Activated T-helper 1 cell treated with anti-CD3 and anti-CD28 coated beads, Interleukin-12 subunit alpha, Interleukin-12 subunit beta, Interleukin-2, Interleukin-4 antibody, amounts not matched to agents 30 ng/mL and 10 ng/mL and 1 ng/mL, durations not matched to agents 14 hours and 24 hours and 36 hours (primary cell): ENCODE measurements at places on chromosomes 11 and 22. TPM values are rescaled to one million over a fixed set of nuclear protein-coding genes. Genes with fewer than 3 reads are reported as not detected.

The APOBEC3H gene
- 5.0 and 7.4 TPM in 2 replicates for total RNA-seq

The OR2AG2 gene
- total RNA-seq: 0.23 and 0.47 TPM in 2 replicates

The ZFPL1 gene
- 31.9 and 34.5 TPM in 2 replicates for total RNA-seq

The OR4D5 gene
- not detected in 2 replicates for total RNA-seq

The ESAM gene
- total RNA-seq: 0.52 and 0.64 TPM in 2 replicates

The GLYAT gene
- total RNA-seq: not detected in 2 replicates

The SYCE3 gene
- total RNA-seq: 0.83 TPM in 1 of 2 replicates, not detected in the other

The TOP3B gene
- 48.4 and 51.9 TPM in 2 replicates for total RNA-seq

The NTM gene
- total RNA-seq: not detected in 2 replicates

The CASP5 gene
- not detected in 2 replicates for total RNA-seq

The SGSM1 gene
- total RNA-seq: 0.13 and 0.64 TPM in 2 replicates

The ASCL2 gene
- 0.42 and 0.54 TPM in 2 replicates for total RNA-seq

The SLC1A2 gene
- not detected in 2 replicates for total RNA-seq

The GLYATL1B gene
- not detected in 2 replicates for total RNA-seq

The GRAP2 gene
- total RNA-seq: 30.5 and 31.3 TPM in 2 replicates

The HSPB2 gene
- total RNA-seq: not detected in 2 replicates

The CDCA5 gene
- 91.8 and 92.5 TPM in 2 replicates for total RNA-seq

The SCN4B gene
- 0.08 TPM in 1 of 2 replicates, not detected in the other for total RNA-seq

The TEX54 gene
- total RNA-seq: 1.2 and 1.3 TPM in 2 replicates

The CHRDL2 gene
- total RNA-seq: not detected in 2 replicates

The GLYATL1 gene
- not detected in 2 replicates for total RNA-seq

The RASSF10 gene
- total RNA-seq: not detected in 2 replicates

The OR4A5 gene
- not detected in 2 replicates for total RNA-seq

The WBP2NL gene
- 1.5 and 2.3 TPM in 2 replicates for total RNA-seq

The MISFA gene
- 5.1 and 7.1 TPM in 2 replicates for total RNA-seq

The FGF3 gene
- total RNA-seq: not detected in 2 replicates

The METTL15 gene
- 17.1 and 18.0 TPM in 2 replicates for total RNA-seq

The DRD4 gene
- 0.34 and 0.47 TPM in 2 replicates for total RNA-seq

The LDHAL6A gene
- total RNA-seq: not detected in 2 replicates

The DGCR6 gene
- total RNA-seq: 0.71 and 1.1 TPM in 2 replicates

The PRRG4 gene
- 0.83 and 0.91 TPM in 2 replicates for total RNA-seq

The SCGB1D2 gene
- total RNA-seq: not detected in 2 replicates

The DLG2 gene
- 1.2 and 2.1 TPM in 2 replicates for total RNA-seq

The SCGB1C1 gene
- not detected in 2 replicates for total RNA-seq

The SVIP gene
- 45.1 and 47.5 TPM in 2 replicates for total RNA-seq

The DUSP8 gene
- 2.3 and 2.4 TPM in 2 replicates for total RNA-seq
